RPMI8226 (cell line): ENCODE measurements at places on chromosomes 13 and 19.

DNA sequence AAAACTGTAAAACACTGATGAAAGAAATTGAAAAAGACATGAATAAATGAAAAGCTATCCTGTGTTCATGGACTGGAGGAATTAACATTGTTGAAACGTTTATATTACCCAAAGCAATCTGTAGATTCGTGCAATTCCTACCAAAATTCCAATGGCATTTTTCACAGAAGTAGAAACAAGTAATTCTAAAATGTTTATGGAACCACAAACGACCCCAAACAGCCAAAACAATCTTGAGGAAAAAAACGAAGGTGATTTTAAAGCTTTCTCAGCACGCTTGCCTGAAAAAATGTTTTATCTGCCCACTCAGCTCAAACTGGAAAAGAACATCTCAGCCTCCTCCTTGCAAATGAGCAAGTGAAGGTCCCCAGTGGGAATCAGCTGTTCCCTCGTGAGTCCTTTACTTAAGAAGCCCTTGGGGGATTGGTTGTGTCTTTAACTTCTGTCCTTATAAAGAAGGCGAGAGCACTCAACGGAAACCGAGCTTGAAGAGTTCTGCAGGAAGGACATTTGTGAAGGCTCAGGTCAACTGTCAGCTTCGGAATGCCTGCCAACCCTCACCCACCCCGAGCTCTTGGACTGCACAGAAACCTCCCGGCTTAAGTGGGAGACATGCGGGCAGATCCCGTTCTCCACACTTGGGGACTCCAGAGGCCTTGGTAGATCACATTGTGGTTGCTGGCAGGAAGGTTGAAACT lies 256.0 kb upstream of the IRS2 start:
- no peak for DNase-seq

GRCh38 chr19:16076958-16077611 lies 790 bp downstream of the TPM4 start:
- peak; percentile 39 for DNase-seq

DNA sequence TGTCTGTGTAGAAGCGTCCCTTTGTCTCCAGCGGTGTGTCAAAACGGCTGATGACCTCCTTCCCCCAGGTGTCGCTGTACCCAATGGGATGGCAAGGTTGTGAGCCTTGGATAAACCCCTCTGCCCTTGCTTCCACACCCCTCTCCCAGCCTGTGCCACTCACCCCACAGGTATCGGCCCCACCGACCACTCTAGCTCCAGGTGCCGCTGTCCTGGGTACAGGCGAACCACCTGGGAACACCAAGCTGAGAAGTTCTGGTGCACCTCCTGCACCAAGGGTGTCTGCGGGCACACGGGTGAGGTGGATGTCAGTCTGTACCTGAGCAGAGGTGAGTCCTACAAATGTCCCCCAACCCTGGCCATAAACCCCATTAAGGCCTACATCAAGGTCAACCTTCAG lies 16.6 kb downstream of the MAN2B1 start:
- DNase-seq: no peak

DNA sequence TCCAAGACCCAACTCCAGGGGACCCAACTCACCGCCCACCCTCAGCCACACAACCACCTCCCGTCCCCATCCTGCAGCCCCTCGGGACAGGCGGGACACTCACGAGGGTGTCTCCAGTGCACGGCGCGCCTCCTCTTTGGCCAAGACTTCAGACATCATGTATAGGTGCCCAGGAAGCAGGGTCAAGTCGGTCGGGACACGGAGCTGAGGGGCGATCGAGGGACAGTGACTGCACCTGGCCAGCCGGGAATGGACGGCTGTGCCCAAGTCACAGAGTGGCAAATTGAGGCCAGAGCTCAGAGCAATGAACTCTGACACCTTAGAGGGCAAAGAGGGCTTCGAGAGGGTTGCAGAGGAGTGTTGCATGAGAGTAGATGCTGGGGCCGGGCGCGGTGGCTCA lies 8.8 kb downstream of the STAP2 start:
- no peak for DNase-seq

DNA sequence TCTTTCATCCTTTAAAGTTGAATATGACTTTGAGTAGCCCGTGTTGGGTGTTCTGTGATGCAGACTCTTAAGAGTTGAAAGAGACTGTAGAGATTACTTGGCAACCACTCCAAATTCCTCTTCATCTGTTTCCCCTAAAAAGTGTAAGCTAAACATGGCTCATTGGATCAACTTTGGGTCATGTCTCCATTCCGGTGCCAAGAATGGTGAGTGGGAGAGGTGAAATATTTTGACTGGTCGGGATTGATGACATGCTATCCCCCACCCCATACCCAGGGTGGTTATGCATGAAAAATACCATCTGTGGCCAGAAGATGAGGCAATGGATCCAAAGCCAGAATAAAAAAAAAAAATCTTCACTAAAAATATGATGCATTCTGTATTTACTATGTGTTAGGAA lies 281.3 kb upstream of the SOX21 start:
- no peak for DNase-seq

DNA sequence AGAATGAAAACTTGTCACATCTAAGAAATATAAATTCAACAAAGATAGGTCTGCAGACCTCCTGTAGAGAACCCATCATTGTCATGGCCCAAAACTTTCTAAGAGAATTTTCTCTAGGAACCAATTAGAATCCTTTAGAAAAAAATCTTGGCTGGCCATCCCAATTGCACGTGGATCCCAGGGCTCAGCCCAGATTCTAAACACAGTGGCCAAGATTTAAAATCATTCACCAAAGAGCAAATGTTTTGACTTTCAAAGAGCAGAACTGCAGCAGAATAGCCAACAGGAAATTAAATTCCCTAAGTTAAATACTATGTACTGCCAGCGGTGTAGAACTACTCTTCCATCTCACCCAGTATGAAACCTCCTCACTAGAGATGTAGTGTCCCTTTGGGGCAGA lies 21.3 kb downstream of the IPO5 start:
- DNase-seq: no peak

DNA sequence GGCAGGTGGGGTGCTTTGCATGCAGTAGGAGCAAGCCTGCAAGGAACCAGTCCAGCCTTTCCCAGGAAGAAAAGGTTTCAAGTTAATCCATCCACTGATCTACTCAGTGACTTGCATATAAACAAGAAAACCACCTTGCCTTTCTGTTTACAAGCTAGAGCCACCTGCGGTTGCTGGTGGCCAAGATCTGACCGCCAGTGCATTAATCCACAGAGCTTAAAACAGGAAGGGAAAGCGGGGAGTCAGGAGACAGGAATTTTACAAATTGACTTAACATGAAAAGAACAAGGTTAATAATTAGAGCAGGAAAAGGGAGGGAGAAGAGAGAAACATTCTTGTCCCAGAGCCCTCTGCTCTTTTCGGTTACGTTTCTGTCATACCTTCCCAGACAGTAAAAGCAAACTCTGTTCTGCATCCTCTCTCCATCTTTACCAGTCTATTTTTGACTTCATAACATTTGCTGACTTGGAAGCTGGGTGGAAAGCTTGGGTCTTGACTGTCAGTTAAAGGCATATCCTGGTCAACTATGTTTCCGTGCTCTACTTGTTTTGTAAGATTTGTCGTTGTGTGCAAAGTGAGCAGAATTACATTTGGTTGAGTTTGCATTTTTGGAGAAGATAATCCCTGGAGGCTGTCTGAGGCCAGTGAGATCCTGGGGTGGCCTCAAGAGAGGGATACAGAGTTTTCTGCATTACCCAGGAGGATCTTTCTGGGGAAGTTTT lies 760.6 kb downstream of the EFNB2 start:
- DNase-seq: peak; percentile 14
